Islet precursor cell (in vitro differentiated cells): ENCODE measurements at places on chromosomes 1 and 21.
A peak's percentile ranks its signal among the peaks of the same experiment; 100 is the strongest.

DNA sequence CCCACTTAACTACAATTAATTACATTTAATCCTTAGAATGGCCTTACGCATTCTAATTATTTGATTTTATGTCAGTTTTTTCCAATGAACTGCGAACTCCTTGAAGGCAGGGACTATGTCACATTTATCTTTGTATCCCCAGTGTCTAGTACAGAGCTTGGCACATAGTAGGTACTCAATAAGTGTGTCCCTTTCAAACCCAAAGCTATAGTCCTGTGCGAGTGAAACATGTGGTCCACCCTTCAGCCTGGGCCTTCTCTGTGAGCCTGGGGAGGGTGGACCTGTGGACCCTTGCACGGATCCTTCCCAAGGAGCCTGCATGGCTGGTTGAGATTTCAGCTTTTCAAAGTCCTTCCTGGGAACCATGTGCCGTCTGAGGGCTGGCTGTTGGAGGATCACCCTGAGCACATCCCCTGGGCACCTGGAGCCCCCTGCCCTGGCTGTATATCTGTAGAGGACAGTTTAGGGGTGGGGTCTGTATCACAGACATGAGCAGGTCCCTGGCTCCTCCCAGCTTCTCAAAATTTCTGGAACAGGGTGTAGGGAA is 103.1 kb downstream of the IER5 start:
- no peak for DNase-seq

DNA sequence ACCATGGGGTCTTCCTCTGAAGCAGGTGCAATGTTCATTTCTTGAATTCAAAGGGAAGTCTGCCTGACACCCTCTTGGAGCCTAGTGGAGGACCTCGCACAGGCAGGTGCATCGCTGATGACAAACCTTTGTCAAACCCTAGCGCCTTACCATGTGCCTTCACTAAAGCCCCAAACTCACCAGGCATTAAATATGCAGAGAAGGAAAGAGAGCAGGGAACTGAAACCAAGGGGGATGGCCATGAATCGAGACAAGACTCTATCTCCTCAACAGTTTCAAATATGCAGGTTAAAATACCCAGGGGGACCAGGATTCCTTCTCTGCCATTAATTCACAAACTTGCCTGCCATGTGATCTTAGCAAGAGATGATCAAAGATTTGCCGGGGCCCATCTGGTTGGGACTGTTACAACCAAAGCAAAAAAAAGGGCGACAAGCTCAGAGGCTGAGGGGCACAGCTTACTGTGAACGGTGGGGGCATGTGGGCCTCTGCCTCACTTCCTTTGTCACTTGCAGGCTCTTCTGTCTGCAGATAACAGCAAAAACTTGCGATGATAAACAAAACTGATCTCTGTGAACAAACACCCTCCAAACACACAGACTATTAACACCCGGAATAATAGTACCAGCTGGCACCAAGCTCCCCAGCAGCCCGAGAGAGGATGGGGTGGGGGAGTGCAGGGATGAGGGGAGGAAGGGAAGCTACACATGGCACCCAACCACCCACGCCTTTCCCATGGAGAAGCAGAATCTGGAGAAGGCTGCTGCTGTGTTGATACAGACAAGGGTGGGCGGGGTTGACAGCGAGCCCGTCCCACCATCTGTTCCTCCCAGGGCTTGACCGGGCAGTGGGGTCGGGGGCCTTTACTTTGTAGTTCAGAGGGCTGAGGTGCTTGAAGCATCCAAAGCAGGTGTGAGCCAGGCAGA is 33.9 kb downstream of the TMEM63A start:
- DNase-seq = peak; percentile 54

DNA sequence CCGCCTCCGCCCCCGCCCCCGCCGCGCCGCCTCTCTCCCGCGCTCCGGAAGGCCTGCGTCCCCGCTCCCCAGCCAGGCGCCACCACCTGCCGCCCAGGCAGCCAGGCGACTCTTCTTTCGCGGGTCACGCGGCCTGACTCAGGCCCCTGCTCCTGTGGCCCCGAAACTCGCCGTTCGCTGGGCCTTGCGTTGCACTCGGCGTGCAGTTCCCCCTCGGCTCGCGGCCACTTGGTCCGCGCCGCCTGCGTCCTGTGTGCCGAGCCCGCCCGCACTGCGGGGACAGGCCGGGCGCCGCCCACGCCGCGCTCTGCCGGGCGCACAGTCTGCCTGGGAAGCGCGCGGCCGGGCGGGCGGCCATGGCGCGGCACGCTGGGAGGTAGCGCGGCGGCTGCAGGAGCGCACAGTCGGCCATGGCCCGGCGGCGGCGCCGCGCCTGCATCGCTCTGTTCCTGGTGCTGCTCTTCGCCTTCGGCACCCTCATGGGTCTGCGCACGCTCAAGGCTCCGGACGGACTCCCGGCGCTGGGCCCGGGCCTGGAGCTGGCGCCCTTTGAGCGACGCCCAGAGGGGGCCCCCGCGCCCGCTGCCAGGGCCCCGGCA is at the start of gene MANEAL:
Gene MANEAL (plus strand): TSS at position 75 of the 599 bp plus-strand sequence. CDS start 336 bp downstream, at position 411.
- peak; percentile 79 for DNase-seq

DNA sequence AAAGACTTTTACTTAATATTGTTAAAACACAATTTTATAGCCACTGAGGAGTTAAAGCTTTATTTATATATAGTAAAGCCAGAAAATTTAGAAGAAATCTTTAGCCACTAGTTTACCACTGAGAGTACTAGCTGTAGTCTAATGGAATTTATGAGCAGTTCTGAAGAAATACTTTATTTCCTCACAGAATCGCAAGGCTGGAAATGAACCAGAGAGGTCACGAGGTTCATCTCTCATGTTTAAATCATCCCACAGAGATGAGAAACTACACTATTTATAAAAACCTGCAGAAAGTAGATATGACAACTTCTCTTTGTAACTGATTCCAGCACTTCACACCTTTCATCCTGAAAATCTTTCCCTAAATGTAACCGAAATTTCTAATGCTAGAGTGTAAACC is 26.0 kb downstream of the ADGRL4 start:
- no peak for DNase-seq

DNA sequence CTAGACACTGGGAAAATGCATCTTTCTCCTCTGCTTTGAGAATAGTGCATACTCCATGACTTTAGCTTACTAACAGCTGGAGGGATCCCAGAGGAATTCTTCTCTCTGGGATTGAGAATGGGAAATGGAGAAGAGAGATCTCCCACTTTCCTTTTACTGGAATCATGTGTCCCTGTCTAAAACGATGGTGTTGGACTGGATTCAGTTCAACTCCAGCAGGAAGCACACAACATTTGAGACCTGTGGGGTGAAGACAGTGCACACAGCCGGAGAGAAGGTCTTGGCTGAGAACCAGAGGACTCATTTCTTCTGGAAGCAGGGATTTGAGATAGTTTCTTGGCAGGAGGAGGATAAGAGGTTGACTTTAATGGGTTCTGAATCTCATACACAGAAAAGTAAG is 58.7 kb downstream of the TRABD2B start:
- no peak for DNase-seq

GRCh38 chr1:221795380-221795779 is 53.5 kb upstream of the DUSP10 start:
- no peak for DNase-seq
